ENCODE measurements at places on chromosomes 12 and 14. TPM values are rescaled to one million over a fixed set of nuclear protein-coding genes. Genes with fewer than 3 reads are reported as not detected.

DNA sequence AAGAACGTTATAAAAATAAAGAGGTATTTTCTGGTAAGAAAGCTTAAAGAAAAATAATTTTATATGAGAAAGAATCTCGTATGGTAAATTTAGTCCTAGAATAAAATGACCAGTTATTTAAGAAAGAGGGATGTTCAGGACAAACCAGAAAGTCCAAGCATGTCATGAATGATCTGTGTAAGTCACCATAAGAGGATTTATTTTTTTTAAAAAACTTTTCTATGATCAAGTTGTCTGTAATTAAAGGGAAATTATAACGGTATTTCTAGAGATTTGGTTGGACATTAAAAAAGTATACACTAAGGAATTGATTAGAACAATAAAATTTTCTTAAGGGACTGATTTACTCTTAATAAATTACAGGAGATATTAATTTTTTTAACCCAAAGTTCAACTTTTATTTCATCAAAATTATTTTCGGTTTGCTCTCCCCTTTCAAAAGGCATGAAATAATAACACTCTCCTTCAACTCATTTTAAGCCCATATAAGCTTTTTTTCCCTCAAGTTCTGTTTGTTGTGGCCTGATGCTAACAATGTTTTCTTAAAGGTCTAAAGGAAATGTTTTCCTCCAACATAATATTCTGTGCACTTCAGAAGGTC is 49.9 kb upstream of the CPSF6 start:
- H3K4me3 ChIP-seq = no peak overlapping the region
- no peaks in the 10 kb centered on the region for H3K4me1 ChIP-seq
- H3K36me3 ChIP-seq = no peaks in the 10 kb centered on the region
- no peak for DNase-seq
- H3K27ac ChIP-seq = no peak overlapping the region

GRCh38 chr14:68510201-68511128 is 282.4 kb downstream of the ZFP36L1 start:
- H3K27me3 ChIP-seq = no peaks in the 10 kb centered on the region
- peaks cover 55% of the 10 kb centered on the region for H3K4me1 ChIP-seq
- H3K27ac ChIP-seq = peak overlapping the region; percentile 48
- H3K36me3 ChIP-seq = no peaks in the 10 kb centered on the region

GRCh38 chr12:47156167-47156736 is 76.5 kb upstream of the AMIGO2 start:
- DNase-seq = no peak
- no peak overlapping the region for H3K4me3 ChIP-seq
- peaks cover 7% of the 10 kb centered on the region for H3K4me1 ChIP-seq
- no peaks in the 10 kb centered on the region for H3K36me3 ChIP-seq
- peak overlapping the region; percentile 26 for H3K27ac ChIP-seq

Gene SOCS2
- total RNA-seq = 23.8 TPM

DNA sequence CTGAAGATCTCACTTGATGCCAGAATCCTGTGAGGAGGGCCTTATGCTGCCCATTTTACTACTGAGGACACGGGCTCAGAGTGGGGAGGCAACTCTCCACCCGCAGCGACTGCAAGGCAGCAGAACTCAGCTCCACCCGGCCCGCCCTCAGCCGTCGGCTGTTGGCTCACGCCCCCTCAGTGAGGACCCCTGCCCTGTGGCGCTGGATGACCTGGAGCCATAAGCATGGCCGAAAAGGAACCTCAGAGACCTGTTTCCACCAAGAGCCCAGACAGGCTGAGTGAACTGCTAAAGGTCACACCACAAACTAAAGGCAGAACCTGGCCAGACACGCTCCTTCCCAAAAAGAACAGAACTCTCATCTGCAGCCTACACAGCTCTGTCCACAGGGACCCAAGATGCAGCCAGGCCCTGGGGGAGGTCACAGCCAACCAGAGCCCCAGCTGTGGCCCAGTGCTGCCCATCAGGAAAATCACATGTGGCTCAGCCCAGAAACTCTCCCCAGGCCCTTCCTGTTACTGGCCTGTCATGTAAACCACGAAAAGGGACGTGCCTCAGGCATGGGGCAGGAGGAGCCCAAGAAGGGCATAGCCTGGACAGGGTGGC is 32.8 kb downstream of the CCNK start:
- H3K4me3 ChIP-seq = no peak overlapping the region
- H3K27ac ChIP-seq = no peak overlapping the region
- no peaks in the 10 kb centered on the region for H3K27me3 ChIP-seq
- DNase-seq = no peak
- H3K4me1 ChIP-seq = peaks cover 3% of the 10 kb centered on the region
- peaks cover 34% of the 10 kb centered on the region for H3K36me3 ChIP-seq

DNA sequence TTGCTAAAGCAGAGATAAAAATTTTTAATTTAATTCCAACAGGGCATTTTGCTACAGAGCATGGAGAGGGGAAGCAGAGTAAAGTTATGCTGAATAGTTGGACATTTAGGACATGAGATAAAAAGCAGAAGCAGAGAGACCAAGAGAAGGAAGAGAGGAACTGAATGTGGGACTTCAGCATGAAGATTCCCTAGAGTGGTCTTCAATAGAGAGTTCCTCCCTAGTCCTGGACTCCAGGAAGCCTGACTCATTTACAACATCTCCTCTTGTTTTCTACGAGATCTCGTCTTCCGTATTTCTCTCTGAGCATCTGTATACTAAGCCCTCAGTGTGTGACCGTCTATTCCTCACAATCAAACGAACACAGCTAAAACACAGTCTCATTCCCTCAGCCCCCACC is 35.2 kb upstream of the IFT81 start:
- no peaks in the 10 kb centered on the region for H3K27me3 ChIP-seq
- H3K36me3 ChIP-seq = no peaks in the 10 kb centered on the region
- no peak overlapping the region for H3K4me3 ChIP-seq
- H3K4me1 ChIP-seq = no peaks in the 10 kb centered on the region

Gene BORCS5
- 14.0 TPM for total RNA-seq

Gene ACACB
- total RNA-seq = 35.2 TPM
